ENCODE measurements at places on chromosomes 5 and 9.

DNA sequence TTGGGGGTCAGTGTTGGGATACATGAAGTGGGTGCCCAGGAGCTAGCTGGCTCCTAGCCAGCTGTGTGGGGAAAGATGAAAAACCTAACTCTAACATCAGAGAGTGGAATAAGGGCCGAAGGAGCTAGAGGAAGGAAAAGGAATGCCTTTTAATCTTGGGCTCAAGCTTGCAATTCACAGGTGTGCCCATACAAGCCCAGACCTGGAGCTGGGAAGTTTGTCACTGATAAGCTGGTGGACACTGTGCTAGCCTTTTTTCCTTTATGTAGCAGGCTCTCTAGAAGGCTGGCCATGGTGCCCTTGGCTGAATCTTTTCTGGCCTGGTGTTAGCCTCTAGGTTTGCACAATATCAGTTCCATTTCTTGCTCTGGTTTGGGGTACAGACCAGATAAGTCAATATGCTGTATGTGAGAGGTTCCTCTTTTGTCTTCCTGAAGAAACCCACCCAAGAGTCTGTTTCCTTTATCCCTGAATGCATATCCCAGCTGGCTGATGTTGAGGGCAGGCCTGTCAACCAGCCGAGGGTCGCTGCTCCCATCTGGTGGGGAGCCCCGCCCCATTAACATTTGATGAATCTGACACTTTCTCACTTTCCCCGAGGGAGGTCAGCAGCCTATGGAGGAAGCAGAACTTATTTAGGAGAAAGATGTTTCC lies 92.4 kb upstream of the CXCL14 start:
- no peak for DNase-seq

DNA sequence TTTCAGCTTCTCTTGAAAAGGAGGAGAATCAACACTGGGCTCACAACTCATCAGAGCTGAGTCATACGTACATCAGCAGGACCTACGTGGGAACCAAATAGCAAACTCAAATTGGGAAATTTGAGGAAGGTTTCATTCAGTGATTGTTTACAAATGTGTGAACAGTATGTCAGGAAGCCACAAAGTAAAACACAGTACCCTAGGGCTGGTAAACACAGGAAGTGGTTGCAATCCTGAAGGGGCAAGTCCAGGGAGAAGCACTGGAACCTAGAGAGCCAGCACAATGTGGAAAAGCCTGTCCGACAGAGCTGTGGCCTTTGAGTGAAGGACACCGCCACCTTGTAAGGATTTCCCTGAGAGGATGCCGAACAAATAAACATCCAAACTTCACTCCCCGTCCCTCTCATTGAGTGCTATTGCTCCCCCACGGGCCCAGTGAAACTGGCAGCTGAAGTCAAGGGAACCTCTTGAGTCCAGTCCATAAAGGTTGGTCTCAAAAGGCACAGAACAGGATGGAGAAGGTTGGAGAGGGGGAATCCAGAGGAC lies 26.7 kb upstream of the RICTOR start:
- no peak for DNase-seq

DNA sequence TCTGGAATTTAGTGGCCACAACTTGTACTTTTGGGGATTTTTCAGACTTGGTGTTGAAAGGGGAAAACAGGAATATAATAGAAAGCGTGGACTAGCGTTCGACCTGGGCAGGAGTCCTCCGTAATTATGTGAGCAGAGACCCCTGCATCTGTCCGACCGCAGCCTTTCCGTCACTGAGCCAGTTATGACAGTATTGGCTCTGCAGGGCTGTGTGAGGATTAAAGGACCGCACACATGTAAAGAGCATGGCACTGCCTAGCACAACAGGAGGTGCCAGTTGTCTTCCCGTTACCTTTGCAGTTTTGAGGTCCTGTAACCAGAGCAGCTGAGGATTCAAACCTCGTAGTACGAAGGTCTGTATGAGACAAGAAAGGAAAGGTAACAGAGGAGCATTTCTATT lies 1.2 kb downstream of the B4GALT7 start:
- DNase-seq = no peak

DNA sequence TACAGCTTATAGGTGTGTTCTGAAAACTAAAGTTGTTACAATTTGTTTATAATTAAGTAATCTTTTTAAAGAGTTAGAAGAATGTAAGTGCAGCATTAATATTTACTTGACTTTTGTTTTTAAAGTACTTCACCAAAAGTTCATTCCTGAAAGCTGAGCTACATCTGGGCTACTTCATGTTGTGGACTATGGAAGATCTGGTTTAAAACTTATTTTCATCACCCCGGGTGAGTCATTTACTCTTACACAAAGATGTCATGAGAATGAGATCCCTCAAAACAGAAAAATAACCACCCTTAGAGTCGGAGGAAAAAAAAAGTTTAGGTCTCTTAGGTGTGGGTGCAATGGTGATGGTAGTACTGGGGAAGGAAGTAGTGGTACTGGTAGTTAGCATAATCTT lies 5.1 kb downstream of the POU5F2 start:
- DNase-seq = no peak

GRCh38 chr5:56148453-56148971 lies 84.6 kb downstream of the ANKRD55 start:
- DNase-seq = no peak

GRCh38 chr9:127711226-127711701 lies 4.2 kb downstream of the PTRH1 start:
- DNase-seq = no peak

Data from activated T-helper 9 cell treated with anti-CD3 and anti-CD28 coated beads, Interleukin-2, amount 50 U/mL, for 16 hours (primary cell).